A673 (cell line): ENCODE measurements at places on chromosomes 11 and 22.

DNA sequence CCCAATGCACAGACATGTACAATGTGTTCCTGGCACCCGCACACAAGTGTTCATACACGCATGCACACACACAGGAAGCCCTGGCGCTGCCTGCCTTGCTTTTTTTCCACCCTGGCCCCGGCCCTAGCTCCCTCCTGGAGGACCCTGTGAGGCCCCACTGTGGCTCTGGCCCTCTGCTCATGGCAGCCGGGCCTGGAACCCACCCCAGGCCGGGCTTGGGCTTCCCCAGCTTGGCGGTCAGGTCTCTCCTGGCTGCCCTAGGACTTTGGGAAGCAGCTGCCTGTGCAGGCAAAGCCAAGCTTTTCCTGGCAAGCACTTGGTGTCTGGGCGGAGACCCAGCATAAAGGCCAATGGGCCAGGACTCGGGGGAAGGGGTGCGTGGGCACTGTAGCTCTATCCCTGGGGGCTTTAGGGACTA, 30.5 kb downstream of the CD82 start:
- no peak for DNase-seq

- DNase-seq: peak; percentile 43
Observed at GRCh38 chr11:1707751-1708150, 10.8 kb downstream of the KRTAP5-6 start.

DNA sequence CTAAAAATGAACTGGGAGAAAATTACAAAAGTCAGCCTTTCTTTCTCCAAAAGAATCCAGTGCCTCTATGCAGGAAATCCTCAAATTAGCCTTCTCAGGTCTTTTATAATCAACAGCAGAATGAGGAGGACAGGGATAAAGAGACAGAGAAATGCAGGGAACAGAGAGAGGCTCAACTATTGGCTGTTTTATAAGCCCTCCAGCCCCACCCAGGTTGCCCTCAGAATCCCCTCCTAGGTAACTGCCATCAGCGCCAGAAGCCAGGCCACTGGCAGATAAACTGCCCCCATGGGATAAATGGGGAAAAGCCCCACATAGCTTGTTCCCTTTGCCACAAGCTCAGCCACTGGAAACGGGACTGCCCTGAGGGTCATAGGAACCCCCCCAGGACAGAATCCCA, 10.9 kb upstream of the HMOX1 start:
- DNase-seq: no peak

GRCh38 chr11:58222721-58223120, 6.0 kb downstream of the OR10Q1 start:
- DNase-seq: no peak

GRCh38 chr11:75473684-75474083, 40.7 kb upstream of the KLHL35 start:
- no peak for DNase-seq

DNA sequence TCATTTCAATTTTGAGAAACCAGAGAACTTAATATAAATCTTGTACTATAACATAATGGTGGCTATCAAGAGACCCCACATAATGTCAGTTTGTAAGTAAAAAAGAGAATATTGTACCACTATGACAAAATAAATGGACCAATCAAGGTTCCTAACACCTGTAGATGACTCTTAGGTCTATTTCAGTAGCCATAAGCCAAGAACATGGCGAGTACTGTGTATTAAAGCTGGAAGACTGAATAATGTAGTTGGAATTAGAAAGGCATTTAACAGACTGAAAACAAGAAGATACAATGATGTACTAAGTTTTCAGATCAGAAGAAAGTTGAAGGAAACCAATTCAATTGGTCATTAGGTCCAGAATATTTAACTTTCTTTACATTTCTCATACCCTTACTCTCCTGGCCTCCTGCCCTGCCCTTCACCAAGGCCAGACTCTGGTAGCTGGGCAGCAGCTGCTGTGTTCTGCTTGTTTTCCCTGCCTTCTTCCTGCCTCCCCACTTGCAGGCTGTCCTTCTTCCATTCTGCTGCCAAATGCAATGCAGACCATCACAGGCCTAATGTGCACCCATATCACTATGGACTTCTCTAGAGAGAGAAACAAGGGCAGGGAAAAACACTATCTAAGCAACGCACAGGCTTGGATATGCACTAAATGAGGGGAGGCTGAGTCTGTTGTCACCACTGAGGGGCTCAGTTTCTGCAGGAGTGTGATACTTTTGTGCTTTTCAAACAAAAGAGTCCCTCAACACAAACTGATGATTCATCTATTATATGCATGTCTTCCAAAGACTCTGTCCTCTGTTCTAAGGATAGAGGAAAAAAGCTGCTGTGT, 60.1 kb downstream of the RAB30 start:
- no peak for DNase-seq

GRCh38 chr11:67303132-67303834, at the start of gene SSH3:
Gene SSH3, plus strand, starts transcription at chr11:67303530. Its CDS starts 96 bp downstream, at chr11:67303626.
- peak; percentile 58 for DNase-seq

GRCh38 chr11:109443052-109443451, 21.1 kb downstream of the C11orf87 start:
- DNase-seq: no peak

DNA sequence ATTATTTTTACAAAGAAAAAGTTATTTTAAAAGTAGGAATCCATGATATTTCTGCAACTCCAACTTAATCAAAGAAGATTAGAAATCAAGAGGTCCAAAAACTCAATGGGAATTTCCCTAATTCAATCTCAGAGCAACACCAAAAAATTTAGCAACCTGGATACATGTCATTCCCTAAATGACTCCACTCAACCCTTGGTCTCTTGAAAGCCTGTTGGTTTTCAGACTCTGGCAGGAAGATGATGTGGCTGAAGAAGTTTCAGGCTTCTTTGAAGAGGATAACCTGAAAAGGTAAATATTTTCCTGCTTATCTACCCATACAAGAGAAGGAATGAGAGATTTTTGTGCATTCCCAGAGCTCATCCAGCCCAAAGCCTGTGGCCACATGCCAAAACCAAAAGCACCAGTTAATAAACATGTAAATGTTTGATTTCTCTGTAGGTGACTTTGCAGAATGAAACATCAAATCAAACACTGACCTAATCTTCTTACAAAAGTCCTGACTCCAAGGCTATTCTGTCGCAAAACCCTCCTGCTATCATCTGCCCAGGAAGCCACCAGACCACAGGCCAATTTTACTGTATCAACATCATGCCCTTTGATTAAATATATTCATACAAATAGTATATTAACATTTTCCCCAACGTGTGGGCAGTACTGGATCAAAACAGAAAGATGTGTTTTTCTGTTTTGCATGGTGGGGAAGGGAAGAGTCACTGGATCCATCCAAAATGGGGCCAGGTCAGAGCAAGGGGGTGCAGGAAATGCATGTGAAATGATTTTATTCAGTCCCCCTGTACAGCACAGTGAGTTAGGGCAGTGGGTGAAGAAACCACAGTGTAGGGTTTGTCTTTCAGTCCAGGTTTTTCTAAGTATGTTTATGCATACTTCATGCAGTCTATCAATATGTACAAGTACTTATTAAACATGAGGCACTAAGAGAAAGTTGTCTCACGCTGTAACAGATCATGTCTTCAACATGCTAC, 38.8 kb downstream of the SMCO4 start:
- DNase-seq: no peak

GRCh38 chr11:6992457-6993417, 27.4 kb downstream of the ZNF214 start:
- DNase-seq: no peak

DNA sequence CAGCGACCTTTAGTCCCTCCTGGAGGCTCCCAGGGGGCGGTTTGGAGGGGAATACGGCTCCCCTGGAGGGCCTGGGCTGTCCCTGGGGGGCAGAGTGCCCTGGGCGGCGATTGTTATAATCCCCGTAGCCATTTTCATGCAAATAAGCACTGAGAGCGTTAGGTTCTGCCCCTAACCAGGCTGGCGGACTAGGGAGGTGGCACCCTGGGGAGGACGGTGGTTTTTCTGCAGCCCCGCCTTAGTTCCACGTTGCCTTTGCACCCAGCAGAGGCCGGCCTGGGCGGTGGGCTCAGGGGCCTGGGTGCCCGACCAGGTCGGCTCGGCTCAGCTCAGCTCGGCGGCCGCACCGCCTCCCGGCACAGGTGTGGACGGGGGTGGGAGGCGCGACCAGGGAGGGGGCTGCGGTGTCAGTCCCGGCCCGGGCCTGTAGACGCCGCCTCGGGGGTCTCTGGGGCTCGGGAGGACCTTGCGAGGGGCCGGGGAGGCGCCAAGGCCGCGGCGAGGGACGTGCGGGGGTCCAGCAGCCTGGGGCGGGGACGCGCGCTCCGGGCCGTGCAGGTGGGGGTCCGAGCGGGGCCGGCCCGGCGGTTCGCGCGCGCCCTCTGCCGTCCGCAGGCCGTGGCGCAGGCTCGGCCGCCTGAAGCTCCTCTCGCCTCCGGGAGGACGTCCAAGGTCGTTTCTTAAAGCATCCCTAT, 2.3 kb upstream of the DUSP8 start:
- peak; percentile 30 for DNase-seq

GRCh38 chr11:128628686-128629085, 41.3 kb upstream of the ETS1 start:
- DNase-seq: no peak

DNA sequence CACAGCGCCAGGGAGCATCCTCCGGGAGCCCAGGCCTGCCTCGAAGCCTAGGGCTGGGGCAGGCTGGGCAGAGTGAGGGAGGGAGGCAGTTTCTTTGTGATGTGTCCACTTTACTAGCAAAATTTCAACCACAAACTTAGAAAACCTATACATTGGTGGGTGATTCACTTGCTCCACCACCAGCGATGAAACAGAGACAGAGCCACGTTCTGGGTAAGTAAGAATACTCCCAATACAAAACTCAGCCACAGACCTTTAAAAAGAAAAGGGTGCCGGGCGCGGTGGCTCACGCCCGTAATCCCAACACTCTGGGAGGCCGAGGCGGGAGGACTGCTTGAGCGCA, 22.3 kb downstream of the CDKN1C start:
- no peak for DNase-seq

GRCh38 chr11:12288212-12288930, 89.0 kb upstream of the PARVA start:
- DNase-seq: peak; percentile 89

DNA sequence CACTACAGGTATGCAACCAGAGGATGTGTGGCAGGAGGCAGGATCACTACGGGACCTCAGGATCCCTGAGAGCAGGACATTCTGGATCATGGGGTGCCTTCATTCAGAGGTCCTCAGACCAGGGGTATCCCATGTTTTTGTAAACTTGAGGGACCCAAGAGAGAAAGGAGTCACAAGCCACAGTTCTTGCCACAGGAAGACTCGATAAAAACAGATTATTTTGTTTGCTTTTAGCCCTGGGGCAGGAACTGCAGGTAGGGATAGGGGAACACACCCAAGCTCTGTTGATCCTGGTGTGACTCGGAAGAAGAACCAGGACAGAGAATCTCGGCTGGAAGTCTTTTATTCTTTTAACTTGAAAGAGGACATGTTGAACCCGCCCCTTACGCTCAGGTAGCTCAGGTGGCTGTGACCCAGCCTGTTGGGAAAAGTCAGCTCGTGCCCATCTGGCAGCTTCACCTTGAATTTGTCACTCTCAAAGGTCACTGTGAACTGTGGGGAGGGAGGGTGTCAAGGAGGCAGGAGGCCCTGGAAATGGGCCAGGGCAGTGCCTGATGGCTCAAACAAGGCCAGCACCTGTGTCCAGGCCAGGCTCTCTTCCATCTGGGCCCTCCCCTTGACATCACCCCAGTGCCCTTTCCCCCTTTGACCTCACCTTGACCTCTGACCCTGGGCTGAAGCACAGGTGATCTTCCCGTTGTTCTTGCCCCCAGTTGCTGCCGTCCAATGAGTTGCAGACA, 9.8 kb downstream of the LGALS2 start:
- DNase-seq: no peak

- peak; percentile 74 for DNase-seq
Observed at GRCh38 chr11:35083431-35084238, 55.3 kb upstream of the CD44 start.

- DNase-seq: no peak
Observed at GRCh38 chr11:36465449-36466163, 44.5 kb downstream of the TRAF6 start.

DNA sequence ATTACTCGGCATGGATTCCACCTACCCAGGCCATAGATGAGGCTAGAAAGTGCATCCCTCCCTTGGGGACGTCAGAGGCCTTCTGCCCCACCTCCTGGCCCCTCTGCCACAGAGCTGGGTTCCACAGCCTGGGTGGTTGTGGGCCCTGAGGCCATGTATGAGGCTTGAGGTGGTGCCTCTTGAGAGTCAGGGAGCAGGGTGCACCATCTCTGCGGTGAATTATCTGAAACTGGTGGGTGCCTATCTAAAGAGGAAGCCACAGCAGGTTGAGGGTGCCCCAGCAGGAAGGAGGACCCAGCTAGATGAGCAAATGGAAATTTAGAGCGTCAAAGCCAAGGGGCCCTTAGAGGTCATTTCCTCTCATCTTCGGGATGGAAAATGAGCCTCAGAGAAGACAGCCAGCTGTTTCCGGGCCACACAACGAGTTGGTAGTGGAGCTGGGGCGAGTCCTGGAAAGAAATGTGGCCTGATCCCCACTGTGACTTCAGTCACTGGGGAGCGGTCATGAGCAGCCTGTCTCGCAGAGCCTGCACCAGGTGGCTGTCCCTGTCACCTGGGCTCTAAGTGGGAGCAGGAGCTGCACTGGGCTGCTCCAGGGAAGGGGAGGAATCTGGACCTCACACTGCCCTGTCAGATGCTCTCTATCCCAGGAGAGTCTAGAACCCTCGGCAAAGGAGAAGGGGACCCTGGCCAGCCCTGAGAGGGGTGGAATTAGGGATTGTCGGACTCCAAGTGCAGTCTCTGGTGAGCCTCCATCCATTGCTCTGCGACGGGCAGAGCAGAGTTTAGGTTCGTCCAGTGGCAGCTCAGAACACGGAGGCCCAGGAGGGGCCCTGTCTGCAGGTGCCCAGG, 7.3 kb downstream of the ADORA2A start:
- no peak for DNase-seq

DNA sequence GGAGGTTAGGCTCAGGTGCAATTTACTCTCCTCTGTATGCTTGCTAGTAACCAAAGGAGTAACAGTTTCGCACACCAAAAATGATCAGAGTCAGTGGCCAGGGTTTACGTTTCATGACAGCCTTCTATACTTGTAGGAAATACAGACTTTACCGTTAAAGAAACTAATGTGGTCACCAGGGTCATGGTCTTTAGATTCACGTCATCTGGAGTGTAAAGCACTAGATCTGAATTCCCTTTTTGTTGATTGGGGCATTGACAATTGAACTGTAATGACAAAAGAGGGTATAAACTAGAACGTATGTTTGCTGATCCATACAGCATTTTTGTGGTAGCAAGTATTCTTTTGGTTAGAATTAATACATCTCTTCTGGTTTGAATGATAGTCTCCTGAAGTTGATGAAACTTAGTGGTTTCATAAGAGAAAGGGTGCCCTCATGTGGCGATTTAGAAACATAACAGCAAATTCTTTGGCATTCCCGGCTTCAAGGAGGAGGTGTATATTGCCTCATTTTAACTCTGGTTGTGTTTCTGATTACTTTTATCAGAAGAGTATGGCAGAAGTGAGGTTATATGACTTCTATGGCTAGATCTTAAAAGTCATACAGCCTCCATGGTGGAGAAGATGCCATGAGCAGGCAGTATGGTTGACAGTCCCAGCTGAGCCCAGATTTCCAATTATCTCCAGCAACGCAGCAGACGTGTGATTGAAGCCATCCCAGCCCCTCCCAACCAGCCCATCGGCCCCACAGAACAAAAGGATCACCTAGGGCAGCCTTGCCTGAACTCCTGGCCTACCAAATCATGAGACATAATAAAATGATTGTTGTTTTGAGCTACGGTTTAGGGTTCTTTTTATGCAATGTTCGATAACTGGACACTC, 35.1 kb downstream of the MMP7 start:
- DNase-seq: peak; percentile 87

- DNase-seq: no peak
Observed at GRCh38 chr11:66089067-66089466, 19.0 kb downstream of the PACS1 start.

GRCh38 chr11:79440571-79441460, at the start of gene TENM4:
Gene TENM4, minus strand, starts transcription at chr11:79441030. Its CDS starts 371,086 bp downstream, at chr11:79069944.
- peak; percentile 51 for DNase-seq
